ENCODE measurements at places on chromosomes 5 and 9.

DNA sequence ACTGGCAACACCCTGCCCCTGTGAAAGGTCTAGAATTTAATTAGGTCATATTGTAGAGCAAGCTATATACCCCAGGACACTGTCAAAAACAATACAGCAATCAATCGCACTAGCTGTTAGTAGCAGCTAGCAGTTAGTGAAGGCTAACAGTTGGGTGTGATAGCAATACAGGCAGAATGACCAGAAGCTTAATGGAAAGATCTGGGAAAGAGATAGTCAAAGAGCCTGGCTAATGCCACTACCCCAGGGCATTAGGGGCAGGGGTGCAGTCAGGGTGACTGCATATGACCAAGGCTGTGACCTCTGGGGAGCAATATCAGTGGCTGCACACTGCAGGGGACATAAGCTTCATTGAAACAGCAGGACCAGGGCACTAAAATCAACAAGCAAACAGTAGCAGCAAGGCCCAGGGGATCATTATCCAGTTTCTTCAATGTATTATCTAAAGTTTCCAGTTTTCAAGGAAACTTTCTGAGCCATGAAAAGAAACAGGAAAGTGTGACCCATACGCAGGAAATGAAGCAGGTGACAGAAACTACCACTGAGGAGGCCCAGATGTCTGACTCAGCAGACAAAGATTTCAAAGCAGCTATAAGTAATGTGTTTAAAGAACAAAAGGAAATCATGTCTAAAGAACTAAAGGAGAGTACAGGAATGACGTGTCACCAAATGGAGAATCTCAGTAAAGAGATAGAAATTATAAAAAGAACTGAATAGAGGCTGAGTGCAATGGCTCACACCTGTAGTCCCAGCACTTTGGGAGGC is 82.4 kb downstream of the ZNF354C start:
- DNase-seq: no peak

GRCh38 chr9:124040935-124041816 is 29.6 kb downstream of the LHX2 start:
- peak; percentile 75 for DNase-seq

DNA sequence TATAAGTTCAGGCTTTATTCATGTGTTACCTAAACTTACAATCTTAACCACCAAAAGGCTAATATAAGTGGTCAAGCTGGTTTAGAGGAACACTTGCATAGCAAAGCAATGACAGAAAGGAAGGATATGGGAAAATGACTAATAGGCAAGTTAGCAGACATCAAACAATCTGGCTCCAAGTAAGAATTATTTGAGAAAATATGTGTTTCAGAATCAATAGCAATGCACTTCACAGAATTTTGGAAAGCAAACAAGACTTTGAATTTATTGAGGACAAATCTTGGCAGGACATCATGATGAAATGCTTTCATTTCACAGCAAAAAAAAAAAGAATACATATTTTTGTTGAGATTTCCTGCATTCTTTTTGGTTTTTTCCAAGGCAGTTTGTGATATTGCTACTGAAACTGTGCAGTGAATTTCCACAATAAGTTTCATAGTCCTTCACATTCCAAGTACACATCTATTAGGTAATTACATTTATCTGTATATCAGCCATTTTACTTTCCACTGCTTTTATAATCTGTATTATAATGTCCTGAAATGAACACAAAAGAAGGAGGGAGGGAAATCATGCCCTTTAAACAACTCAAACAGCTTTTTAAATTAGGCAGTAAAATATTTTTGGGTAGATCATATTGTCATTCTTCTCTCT is 417.9 kb downstream of the NR2F1-AS1 start:
- no peak for DNase-seq

DNA sequence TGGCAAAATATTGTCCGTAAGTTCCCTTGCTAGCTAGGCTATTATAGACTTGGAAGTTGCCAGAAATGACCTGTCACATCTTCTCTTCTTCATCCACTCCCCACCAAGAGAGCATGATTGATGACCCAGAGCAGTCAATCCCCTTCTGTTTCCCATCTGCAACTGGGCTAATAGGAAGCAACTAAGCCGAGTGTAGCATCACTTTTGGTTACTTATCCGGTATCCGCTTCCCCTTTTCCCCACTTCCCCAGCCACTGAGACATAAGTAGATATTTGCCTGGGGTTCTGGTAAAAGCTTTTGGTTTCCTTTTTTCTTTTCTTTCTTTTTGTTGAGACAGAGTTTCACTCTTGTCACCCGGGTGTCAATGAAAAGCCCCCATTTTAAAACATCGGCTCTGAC is 29.4 kb upstream of the LIFR start:
- no peak for DNase-seq

DNA sequence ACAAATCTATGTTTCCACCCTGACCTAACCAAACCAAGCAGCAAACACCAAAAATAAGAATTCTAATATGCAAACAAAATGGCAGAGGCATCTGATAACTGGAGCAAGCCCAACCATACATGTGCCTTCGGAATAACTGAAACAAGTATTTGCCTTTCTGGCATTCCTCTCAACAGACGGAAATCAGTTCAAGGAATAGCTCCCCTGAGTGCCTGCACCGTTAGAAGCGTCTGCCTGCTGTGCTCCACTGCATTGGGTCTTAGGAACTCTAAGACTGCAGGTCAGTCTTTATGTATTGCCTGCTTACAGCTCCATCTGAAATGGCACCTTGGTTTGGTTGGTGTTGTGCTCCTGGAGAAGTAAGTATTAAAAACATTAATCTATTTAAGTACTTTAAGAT is 98.5 kb downstream of the MRPS27 start:
- DNase-seq: no peak

DNA sequence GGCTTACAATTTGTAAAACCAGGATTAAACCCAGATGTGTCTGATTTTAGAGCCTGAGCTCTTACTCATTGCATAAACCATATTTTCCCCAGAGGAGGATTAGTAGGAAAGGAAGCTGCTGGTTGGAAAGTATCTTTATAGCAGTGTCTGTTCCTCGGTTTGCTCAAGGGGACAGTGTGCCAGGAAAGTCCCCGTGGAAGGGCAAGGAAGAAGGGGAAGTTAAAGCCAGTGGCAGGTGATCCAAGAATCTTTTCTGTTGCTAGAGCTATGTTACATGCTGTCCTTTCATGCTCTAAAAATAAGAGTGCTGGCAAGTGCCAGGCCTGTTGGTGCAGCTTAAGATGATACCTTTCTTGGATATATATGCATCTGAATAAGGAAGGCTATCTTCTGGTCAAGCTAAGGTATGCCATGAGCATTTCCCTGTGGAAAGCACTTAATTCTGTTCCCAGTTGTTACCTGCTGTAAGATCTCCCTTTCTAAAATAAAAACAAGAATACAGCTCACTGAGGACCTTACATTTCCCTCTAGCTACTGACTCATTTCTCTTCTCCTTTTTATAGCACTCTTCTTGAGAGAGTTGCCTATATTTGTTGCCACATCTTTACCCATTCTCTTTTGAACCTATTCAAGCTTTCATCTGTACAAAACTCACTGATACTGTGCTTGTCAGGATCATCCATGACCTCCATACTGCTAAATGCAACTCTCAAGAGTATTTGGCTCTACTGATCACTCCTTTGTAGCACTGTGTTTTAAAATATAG is 8.0 kb downstream of the PDCD1LG2 start:
- DNase-seq: no peak

DNA sequence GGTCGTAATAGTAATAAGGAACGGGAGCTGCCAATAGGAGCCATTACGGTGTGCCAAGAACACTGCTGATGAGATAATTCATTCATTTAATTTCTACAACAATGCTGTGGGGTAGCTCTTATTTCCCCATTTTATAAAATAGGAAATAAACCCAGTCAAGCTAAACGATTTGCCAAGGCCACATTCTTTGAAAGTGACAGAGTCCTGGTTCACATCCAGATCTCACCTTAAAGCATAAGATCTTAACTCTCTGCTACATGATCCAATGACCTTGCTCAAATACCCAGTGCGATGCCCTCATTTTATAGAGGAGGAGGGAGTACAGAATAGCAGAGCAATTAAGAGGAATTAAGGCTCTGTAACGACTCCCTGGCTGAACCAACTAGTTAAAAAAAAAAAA is 5.0 kb downstream of the PDE6A start:
- no peak for DNase-seq

Measured in amygdala (tissue), 56 donors.